ENCODE measurements at places on chromosomes 12 and 14. TPM values are rescaled to one million over a fixed set of nuclear protein-coding genes. Genes with fewer than 3 reads are reported as not detected.

PLEKHG7 gene
- total RNA-seq, result not detected

ZNF219 gene
- 28.4 TPM for total RNA-seq

NAV3 gene
- 7.9 TPM for total RNA-seq

RBP5 gene
- not detected for total RNA-seq

INHBC gene
- total RNA-seq, result not detected
